ENCODE measurements at places on chromosomes 4 and X.

- no peak for DNase-seq
Observed at GRCh38 chr4:47278631-47279030, 184.9 kb downstream of the COMMD8 start.

DNA sequence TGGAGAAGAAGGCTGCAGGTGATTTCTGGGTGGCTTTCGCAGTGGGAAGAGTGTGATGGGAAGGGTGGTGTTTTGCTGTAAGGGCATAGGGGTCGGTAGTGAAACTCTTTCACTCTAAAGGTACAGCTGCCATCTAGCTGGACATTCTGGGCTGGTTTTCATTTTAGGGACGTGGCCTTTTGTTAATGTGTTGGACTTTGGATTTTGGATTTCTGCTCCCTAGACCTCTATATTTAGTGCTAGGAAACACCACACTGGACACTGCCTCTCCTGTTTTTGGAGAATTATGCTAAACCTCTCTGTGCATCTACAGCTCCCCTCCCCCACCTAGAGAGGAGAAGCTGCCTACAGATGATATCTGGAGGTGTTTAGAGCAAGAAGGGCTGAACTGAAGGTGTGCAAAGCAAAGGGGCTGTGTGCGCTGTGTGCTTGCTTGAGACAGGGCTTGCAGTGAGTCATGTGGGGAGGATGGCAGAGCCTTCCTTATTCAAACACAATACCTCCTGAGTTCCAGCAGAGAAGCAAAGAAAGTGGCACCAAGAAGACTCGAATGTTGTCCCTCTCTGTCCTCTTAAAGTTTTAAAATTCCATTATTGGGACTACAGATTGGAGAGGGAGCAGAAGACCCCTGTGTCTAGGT is 47.9 kb downstream of the STARD8 start:
- DNase-seq: no peak

- DNase-seq: no peak
Observed at GRCh38 chr4:146522869-146523205, 1.1 kb upstream of the SLC10A7 start.

- no peak for DNase-seq
Observed at GRCh38 chrX:74383611-74384010, 37.7 kb upstream of the SLC16A2 start.

- no peak for DNase-seq
Observed at GRCh38 chrX:10903523-10903922, 207.6 kb upstream of the HCCS start.

DNA sequence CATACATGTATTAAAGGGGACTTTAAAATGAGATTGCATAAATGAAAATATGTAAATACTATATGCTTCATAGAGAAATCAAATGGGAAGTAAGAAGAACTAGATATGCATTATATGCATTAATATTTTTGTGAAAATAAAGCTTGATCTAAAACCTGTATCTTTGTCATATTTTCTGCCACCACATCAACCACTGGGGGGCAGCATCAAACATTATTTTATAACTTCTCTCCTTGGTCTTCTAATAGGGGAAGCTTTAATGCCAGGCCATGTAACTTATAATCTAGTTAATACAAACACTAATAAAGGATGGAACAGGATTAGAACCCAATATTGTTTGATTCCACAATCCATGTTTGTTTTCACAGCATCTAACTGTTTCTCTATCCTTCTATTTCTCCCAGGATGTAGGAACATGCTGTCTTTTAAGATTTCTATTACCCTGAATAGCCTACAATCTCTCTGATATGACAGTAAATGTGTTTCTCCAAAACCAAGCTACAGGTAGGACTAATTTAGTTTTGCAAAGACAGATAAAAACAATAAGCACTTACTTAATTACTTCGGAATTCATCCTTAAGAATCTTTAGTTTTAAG is 10.0 kb downstream of the QRFPR start:
- DNase-seq: peak; percentile 22

DNA sequence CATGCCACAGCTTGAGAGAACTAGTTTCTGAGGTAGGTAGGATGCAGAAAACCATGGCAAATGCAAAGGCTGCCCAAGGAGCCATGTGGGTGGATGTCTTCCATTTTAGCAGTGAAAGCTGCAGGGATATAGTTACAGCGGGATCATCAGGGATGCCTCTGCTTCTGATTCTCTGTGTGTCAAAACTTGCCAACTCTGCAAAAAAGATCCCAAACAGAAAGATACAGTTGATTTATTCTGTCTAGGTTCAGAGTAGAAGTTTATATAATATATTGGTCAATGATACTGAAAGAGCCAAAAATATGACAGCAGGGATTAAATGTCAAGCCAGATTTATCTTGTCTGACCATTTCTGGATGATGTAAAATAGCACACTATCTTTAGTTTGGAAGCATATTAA is 42.4 kb upstream of the SFRP2 start:
- no peak for DNase-seq

- no peak for DNase-seq
Observed at GRCh38 chrX:99301990-99302389, 1108.1 kb downstream of the PCDH19 start.

GRCh38 chrX:108044554-108045256 is at the start of gene VSIG1:
Gene VSIG1, plus strand, starts transcription at chrX:108045065. Its CDS starts 66 bp downstream, at chrX:108045131.
- no peak for DNase-seq

DNA sequence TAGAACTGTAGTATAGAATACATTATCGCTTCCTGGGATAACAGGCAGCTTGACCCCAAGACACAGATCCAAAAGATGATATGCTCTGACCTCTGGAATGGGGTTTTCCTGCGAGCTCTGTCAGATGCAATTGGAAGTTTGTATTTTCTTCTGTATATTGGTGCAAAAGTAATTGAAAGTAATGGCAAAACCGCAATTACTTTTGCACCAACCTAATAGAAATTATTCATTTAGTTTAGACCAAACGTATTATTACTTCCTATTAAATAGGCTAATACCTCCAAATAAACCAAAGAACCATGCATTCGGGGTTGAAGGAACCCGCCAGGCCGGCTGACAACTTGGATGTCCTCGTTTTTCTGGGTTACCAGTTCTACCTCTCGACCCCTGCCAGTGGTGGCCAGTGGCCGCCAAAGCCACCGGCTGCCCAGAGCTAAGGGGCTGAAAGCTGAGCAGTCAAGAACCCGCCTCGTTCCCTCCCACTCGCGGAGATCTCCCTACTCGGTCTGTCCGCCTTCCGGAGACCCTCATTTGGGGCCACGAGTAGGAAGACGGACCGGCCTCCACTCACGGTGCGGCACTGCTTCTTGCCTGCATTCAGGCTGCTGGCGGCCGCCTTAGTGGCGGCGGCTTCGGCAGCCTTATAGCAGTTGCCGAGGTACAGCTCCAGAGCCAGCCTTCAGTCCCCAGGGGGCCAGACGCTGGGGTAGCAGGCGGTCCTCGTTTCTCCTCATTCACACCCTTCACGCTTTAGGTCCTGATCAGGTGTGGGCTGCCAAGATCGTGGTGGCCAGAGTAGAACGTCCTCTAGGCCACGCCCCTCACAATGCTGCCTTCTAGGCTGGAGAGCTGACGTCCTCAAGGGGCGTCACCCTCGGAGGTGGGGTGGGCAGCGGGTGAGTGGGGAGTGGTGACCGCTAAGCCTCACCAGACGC is 121.9 kb downstream of the RBMX2 start:
- DNase-seq: peak; percentile 29

- DNase-seq: peak; percentile 8
Observed at GRCh38 chr4:8705161-8706145, 112.9 kb downstream of the CPZ start.

DNA sequence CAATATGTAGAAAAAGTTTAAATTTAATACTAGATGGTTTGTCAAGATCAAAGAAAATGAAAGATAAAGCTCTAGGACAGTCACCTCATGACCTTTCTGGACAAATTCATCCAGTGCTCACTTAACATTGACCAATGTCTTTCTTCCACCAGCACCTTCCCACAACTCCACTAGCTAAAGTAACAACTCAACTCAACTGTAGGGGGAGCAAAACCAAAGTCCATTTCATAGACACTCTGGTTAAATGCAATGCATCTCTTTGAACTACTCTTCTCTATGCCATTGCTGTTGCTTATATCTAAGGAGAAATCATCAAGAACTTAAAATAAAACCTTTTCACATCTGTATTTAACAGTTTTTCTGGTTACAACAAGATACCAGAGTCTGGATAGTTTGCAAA is 25.1 kb downstream of the UGT2B4 start:
- no peak for DNase-seq

GRCh38 chr4:17427991-17428390 is 83.9 kb downstream of the QDPR start:
- no peak for DNase-seq

- no peak for DNase-seq
Observed at GRCh38 chrX:30880058-30880457, 9.0 kb downstream of the TAB3 start.

GRCh38 chr4:43867908-43868307 is 580.7 kb downstream of the KCTD8 start:
- no peak for DNase-seq

- no peak for DNase-seq
Observed at GRCh38 chr4:3725936-3726870, 40.0 kb upstream of the ADRA2C start.

GRCh38 chr4:88158489-88159228 is at the start of gene ABCG2:
Gene ABCG2, minus strand, starts transcription at chr4:88158639. Its CDS starts 18,644 bp downstream, at chr4:88139995.
- DNase-seq: peak; percentile 16

- DNase-seq: no peak
Observed at GRCh38 chr4:139828966-139829664, 163.5 kb downstream of the MGST2 start.

DNA sequence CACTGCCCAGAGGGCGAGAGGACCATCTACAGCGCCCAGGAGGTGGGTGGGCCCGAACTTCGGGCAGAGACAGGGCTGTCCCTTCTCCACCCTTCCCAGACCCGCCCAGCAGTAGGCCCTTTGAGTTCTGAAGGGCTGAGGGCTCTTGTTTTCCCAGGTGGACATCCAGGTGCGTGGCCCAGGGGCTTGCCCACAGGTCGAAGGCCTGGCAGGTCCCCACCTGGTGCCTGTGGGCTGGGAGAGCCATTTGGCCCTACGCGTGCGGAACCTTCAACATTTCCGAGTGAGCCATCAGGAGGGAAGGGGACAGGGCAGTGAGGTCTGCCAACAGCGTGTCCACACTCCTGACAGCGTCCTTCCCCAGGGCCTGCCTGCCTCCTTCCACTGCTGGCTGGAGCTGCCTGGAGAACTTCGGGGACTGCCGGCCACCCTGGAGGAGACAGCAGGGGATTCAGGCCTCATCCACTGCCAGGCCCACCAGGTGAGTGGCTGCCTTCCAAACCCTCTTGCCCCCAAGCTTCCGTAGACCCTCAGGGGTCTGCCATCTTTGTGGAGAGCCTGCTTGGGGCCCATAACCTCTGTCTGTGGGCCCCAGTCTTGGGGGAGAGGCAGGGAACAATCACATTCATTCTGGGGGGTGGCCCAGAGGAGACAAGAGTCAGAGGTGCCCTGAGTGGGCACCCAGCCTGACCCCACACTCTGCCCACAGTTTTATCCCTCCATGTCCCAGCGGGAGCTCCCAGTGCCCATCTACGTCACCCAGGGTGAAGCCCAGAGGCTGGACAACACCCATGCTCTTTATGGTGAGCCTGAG is 6.8 kb downstream of the PLXNB3 start:
- no peak for DNase-seq

- DNase-seq: no peak
Observed at GRCh38 chr4:106297245-106298035, 18.6 kb downstream of the TBCK start.

GRCh38 chr4:128863312-128864075 is 54.0 kb downstream of the JADE1 start:
- peak; percentile 58 for DNase-seq

GRCh38 chr4:104919406-104919805 is 227.3 kb upstream of the TET2 start:
- no peak for DNase-seq

DNA sequence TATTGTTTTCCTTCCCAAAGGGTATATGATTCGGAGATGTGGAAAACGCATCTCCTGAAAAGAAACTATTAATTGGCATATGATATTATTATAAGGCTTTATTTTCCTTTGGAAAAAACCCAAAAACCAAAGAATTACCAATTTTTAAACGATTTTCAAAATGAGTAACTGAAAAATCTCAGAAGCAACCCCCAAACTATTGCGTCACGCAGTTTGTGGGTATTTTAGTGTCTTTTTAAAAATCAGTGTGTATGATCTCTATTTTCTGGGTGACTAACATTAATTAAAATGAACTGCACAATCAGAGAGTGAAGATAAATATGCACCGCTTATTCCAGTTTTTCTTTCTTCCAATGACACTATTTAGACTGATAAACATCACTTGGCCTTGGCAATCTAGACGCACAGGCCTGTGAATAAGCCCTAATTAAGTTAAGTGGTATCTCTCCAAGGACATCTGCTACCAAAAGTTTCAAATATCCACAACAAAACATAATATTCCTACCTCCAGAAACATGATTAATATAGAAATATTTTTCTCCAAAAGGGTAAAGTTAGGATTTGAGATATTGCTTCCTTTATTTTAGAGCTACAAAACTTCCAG is 511.5 kb upstream of the FAM241A start:
- DNase-seq: no peak

- DNase-seq: no peak
Observed at GRCh38 chr4:94451051-94451694, 569 bp upstream of the PDLIM5 start.

DNA sequence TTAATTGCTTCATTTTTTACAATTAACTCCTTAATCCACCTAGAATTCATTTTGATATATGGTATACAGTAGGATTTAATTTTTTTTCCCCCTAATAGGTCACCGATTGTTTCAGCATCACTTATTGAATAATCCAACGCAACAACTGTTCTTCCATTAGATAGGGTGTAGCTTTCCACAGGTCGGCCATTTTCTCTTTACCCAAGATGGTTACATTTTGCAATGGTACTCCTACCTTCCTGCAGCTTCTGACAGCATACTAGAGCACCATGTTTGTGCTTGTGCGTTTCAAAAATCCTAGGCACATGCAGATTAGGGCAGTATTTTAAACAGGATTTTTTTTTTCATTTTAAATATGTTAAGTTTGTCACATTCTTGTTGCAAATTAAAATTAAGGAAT is 2.3 kb downstream of the LINC00632 start:
- no peak for DNase-seq

DNA sequence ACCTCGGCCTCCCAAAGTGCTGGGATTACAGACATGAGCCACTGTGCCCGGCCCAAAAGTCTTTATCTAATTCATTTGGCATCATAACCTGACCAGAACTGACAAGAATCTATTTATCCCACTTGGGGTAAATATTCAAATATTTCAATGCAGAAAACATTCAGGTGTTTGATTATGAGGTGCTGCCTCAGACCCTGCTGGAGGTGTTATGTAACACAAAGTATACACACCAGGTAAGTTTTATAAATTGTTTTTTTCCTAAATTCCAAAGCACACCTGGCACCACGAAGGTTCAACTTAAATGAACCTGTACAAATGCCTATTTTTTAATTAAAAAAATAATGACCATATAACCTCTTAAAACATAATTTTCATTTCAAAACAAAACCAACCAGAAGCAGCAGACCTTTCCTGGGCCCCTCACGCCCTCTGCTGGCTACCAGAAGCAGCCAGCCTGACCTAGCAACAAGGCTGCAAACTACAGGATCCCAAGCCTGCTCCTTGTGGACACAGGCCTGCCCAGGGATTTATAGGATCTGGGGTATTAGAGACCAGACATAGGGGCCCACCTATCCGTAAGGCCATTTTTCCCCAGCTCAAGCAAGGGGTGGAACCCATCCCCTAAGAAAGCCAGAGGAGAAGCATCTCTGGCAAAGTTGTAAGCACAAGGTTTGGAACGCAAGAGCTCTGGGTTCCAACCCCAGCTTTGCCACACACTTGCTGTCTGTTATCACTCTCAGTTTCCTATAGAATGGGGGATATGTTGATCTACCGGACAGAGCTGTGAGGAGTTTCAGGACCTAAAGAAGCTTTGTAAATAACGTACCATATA is 11.7 kb downstream of the OTUD5 start:
- peak; percentile 22 for DNase-seq

- DNase-seq: peak; percentile 62
Observed at GRCh38 chrX:31266203-31267076, 194.6 kb upstream of the FTHL17 start.

Data from left ventricle myocardium inferior (tissue), 1 donor.